ENCODE measurements at places on chromosomes 6 and 20.

DNA sequence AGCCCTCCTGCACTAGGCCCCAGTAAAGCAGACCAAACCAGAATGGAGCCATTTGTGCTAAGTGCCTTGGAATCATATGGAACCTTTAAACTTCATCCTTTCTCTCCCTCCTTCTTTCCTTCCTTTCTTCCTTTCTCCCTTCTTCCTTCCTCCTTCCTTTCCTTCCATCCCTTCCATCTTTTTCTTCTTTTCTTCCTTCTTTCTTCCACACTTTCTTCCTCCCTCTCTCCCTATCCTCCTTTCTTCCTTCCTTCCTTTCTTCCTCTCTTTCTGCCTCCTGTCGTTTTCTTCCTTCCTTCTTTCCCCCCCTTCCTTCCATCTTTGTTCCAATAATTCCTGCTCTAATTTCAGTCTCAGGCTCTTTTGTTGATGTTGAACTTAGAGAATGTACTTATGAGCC is 11.2 kb upstream of the SFT2D1 start:
- DNase-seq = no peak

GRCh38 chr20:23962272-23962671 is 26.3 kb downstream of the GGTLC1 start:
- no peak for DNase-seq

- no peak for DNase-seq
Measured at GRCh38 chr6:139847457-139847813, 473.0 kb upstream of the CITED2 start.

DNA sequence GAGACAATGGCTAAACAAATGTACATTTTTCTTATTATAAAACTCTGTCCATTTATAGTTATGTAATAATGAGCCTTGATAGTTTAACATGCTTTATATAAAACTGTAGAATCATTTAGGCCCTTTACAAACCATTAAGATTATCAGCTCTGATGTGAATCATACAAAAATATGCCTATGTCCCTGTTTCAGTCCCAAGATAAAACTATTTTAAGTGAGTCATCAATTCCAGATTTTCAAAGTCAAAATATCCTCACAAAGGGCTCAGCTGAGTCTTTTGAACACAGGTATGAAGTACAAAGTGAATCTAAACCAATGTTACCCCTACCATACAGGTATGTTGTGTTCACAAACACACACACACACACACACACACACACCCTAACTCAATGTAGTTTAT is 88.0 kb downstream of the PTPRK start:
- no peak for DNase-seq
